ENCODE measurements at places on chromosomes 1 and 21.
A peak's percentile ranks its signal among the peaks of the same experiment; 100 is the strongest.

GRCh38 chr1:180238675-180239074 is 8.6 kb downstream of the LHX4 start:
- no peak for DNase-seq

DNA sequence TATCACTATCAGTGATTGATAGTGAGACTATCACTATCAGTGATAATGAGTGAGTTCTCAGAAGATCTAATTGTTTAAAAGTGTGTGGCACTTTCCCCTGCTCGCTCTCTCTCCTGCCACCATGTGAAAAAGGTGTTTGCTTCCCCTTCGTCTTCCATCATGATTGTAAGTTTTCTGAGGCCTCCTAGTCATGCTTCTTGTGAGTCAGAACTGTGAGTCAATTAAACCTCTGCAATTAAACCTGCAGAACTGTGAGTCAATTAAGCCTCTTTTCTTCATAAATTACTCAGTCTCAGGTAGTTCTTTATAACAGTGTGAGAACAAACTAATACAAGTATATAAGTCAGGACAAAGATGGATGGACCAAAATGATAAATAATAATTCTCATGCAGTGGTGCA is 7.0 kb upstream of the IL23R start:
- DNase-seq = no peak

- DNase-seq = no peak
Measured at GRCh38 chr1:176522310-176522845, 59.4 kb downstream of the PAPPA2 start.

DNA sequence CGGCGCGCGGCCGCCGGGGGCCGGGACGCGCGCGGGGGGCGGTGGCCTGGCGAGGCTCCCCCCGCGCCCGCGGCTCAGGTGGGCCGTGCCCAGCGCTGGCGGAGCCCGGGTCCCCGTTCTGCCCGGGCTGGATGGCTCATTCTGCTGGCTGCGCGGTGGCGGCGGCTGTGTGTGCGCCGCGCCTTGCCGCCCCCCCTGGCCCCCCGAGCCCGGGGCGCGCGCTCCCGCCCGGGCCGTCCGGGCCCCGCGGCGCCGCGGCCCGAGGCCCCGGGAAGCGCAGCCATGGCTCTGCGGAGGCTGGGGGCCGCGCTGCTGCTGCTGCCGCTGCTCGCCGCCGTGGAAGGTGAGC is at the start of gene EPHB2:
TSS of gene EPHB2 (plus strand) at position 139 of the 349 bp plus-strand sequence. CDS start at position 283, 144 bp downstream.
- DNase-seq = peak; percentile 41

DNA sequence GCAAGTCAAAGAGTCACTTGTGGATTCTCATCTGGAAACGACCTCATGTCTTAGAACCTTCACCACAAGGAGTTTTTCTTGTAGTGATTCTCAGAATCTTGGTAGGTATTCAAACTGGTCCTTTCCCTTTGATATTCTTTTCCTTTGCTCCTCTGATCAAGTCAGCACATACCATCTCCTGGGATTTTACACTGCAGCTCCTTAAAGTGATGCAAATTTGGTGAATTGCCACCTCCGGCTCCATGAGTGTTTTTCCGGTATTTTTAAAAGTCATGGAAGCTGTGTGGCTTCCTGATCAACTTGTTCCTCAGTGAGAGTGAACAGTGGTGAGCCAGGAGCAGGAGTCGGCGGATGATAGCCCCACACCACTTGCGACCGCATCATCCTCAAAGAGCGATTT is 182.1 kb upstream of the DAB1 start:
- no peak for DNase-seq

DNA sequence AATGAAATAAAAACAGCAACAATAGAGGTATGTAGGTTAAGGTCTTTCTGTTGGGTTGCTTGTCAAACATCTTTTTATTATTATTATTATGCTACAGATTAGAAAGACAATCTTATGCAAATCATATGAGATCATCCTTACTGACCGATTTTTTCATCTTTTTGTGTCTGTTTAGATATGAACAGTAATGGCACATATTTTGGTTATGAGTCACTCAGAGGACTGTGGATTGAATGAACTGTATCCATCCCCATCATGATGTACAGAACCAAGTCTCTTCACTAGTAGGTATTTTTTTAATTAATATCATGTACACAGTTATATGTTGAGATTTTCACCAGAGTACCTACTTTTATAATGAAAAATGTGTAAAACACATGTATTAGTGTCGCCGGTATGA is 159.1 kb downstream of the CHRM3 start:
- DNase-seq = no peak

DNA sequence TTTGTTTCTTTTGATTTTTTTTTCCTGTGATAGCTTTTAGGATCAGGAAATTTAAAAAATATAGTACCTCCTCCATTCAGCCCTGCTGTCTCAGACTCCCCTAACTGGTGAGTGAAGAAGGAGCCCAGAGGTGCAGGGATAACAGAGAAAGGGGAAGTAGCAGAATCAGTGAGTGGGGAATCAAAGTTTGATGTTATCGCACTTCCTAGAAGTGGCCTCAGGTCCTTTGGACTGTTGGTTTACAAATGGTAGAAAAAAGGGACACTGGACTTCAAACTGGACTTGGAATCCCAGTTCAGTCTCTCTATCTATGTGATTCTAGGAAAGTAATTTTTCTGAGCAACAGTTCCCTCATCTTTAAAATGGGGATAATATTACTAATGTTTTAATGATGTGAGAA is 99.5 kb downstream of the FGGY start:
- DNase-seq = no peak

GRCh38 chr1:165795894-165796293 is 27.2 kb upstream of the TMCO1 start:
- DNase-seq = no peak

DNA sequence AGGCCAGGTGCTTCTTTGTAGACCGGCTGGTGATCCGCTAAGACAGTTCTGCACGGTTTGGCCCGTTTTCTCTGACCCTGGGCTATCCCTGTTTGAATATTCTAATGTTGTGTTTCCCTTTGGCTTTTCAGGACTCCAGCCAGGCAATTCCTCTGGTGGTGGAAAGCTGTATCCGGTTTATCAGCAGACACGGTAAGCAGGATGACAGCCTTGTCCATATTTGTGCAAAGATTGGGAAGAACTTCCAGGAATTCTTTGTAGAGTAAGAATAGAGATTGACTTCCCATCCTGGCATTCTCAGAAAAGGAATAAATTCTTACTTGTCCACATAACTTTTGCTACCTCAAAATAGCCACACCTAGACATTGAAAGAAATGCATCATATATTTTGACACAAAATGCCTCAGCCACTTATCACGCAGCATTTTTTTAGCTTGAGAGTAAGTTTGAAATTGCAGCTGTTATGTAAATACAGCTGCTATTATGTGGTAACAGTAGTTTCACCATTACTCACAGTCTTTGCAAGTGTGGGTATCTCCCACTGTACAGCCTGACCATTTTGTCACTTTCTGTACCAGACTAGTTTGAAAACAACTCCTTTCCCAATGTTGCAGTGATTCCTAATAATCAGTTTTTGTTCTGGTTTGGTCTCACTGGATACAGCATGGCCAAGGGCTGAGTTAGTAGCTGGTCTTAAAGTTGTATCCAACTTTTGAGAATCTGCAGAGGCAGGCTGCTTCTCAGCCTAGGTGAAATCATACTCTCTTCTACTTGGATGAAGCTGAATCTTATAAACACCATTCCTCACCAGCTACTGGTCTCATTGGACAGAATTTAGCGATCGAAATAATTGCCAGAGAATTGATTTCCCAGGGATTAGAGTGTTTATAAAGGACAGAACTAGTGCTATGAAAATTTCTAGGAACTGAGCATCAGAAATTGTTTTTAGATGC is 40.0 kb upstream of the IKBKE start:
- no peak for DNase-seq

DNA sequence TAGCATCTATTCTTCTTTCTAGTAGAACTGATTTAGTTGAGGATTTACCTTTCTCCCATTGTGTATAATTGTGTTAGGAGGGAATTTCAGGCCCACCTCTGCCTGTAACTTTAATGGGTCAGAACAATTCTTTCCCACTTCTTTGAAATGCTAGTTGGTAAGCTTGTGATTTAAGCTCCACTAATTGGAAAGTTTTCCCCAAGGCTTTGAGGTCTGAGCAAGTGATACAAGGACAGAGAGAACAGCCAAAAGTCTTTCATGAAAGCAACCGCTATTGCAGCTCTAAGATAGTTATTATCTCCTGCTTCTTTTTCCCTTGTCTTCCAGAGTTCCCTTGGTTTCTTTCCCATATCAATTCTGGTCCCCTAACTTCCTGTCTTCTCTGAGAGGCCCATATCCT is 38.7 kb upstream of the PDC start:
- no peak for DNase-seq

GRCh38 chr1:150183061-150183460 is 33.3 kb downstream of the PLEKHO1 start:
- no peak for DNase-seq

DNA sequence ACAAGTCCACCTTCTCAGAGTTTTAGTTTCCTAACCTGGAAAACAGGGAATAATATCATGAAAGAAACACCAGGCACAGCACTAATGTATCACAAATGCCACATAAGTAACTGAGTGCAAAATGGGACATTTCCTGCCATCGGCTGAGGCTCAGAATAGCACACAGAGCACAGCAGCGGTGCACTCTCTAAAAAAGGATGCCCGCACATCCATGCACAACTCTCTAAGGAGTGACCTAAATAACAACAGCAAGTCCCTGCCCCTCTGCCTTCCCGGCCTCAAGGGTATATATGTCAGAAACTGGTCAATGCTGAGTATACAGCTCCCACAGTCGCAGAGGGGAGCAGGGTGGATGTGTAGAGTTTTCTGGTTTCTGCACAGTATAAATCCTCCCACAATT is 100.1 kb upstream of the ERG start:
- no peak for DNase-seq

- DNase-seq = no peak
Measured at GRCh38 chr1:232854798-232855159, 49.6 kb downstream of the MAP10 start.

GRCh38 chr1:201140235-201140940 is 13.4 kb upstream of the ASCL5 start:
- no peak for DNase-seq

GRCh38 chr21:14547834-14548513 is 1.9 kb upstream of the SAMSN1 start:
- DNase-seq = no peak

- no peak for DNase-seq
Measured at GRCh38 chr21:44391345-44392091, 38.1 kb downstream of the TRPM2 start.

DNA sequence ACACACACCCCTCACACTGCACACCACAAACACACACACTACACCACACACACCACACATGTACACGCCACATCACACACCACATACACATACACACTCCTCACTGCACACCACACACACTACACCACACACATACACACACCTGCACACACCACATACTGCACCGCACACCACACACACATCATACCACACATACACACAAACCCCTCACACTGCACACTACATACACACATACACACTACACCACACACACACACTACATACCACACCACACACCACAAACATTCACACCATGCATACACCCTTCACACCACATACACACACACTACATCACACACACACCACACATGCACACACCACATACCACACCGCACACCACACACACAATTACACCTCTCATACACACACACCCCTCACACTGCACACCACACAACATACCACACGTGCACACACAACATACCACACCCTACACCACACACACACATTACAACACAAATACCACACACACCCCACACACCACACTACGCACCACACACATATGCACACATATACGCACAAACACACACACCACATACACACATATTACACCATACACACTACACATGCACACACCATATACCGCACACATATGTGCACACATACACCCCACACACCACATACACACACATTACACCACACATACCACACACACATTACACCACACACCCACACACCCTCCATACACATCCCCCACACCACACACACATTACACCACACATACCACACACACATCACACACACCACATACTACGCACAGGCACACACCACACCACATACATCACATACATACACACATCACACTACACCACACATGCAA is 29.6 kb downstream of the RAB7B start:
- no peak for DNase-seq

- no peak for DNase-seq
Measured at GRCh38 chr21:37665230-37666024, 250.8 kb downstream of the KCNJ6 start.

DNA sequence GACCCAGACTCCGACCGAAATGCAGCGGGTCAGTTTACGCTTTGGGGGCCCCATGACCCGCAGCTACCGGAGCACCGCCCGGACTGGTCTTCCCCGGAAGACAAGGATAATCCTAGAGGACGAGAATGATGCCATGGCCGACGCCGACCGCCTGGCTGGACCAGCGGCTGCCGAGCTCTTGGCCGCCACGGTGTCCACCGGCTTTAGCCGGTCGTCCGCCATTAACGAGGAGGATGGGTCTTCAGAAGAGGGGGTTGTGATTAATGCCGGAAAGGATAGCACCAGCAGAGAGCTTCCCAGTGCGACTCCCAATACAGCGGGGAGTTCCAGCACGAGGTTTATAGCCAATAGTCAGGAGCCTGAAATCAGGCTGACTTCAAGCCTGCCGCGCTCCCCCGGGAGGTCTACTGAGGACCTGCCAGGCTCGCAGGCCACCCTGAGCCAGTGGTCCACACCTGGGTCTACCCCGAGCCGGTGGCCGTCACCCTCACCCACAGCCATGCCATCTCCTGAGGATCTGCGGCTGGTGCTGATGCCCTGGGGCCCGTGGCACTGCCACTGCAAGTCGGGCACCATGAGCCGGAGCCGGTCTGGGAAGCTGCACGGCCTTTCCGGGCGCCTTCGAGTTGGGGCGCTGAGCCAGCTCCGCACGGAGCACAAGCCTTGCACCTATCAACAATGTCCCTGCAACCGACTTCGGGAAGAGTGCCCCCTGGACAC is 534 bp downstream of the C1orf56 start:
- peak; percentile 69 for DNase-seq

- no peak for DNase-seq
Measured at GRCh38 chr1:210437781-210438180, 109.1 kb downstream of the HHAT start.

DNA sequence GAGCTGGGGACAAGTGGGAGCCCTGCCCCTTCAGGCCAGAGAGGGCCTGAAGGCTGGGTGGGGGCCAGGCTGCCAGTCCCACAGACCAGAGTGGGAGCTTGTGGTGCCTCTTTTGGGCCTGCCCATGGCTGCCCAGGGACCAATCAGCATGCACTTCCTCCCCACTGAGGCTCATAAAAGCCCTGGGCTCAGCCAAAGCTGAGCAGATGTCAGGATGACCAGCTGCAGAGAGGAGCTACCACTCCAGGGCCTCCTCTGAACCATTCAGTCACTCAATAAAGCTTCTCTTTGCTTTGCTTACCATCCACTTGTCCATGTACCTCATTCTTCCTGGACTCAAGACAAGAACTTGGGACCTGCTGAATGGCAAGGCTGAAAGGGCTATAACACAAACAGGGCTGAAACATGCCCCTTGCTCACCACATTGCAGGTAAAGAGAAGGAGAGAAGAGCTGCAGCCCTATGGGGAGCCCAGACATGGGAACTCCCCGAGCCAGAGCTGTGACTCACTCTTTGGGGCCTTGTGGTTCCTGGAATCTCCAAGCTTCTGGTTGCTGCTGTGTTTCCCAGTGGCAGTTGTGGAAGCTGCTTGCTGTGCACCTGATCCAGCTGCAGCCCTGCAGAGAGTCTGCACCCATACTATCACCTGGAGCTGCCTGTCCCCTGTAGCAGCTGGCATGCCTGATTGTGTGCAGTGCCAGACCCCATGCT is 82.0 kb downstream of the OLFML3 start:
- DNase-seq = no peak

- DNase-seq = peak; percentile 77
Measured at GRCh38 chr1:33152685-33153432, 29.0 kb downstream of the TRIM62 start.
